ENCODE measurements at places on chromosomes 1 and 21. TPM values are rescaled to one million over a fixed set of nuclear protein-coding genes. Genes with fewer than 3 reads are reported as not detected.

Gene INPP5B
- 6.1 TPM for polyA plus RNA-seq

Gene KIAA0319L
- polyA plus RNA-seq = 41.5 TPM

Gene CFH
- 41.4 TPM for polyA plus RNA-seq

Gene TCEA3
- polyA plus RNA-seq = 31.2 TPM

Gene CLDN17
- not detected for polyA plus RNA-seq

Gene SKI
- 5.1 TPM for polyA plus RNA-seq

Gene CD5L
- not detected for polyA plus RNA-seq

Gene HOOK1
- 16.6 TPM for polyA plus RNA-seq

Gene AGMAT
- 19.1 TPM for polyA plus RNA-seq

Gene TRIM67
- not detected for polyA plus RNA-seq

Gene ADAMTSL4
- 19.7 TPM for polyA plus RNA-seq

Gene AXDND1
- polyA plus RNA-seq = 0.27 TPM

Gene GBP7
- polyA plus RNA-seq = 0.06 TPM

Gene RBBP4
- 177 TPM for polyA plus RNA-seq

Gene CHIT1
- polyA plus RNA-seq = 1.1 TPM

Gene TRAPPC3
- 131 TPM for polyA plus RNA-seq

Gene SMPDL3B
- 11.2 TPM for polyA plus RNA-seq

Gene APP
- 46.4 TPM for polyA plus RNA-seq

Gene SPTA1
- polyA plus RNA-seq = not detected

Gene LYPD8
- not detected for polyA plus RNA-seq

Gene PLA2G2C
- polyA plus RNA-seq = not detected

Gene HFM1
- 0.39 TPM for polyA plus RNA-seq

Gene C2CD4D
- 0.96 TPM for polyA plus RNA-seq
